ENCODE measurements at places on chromosomes 11 and 22.

- no peaks in the 10 kb centered on the region for H3K27me3 ChIP-seq
- no peaks in the 10 kb centered on the region for H3K36me3 ChIP-seq
- DNase-seq, result no peak
- H3K4me1 ChIP-seq, result no peaks in the 10 kb centered on the region
Observed at GRCh38 chr22:26998129-26998528, 340.7 kb downstream of the MIAT start.

GRCh38 chr11:112596324-112596723, 335.7 kb upstream of the PLET1 start:
- no peak overlapping the region for H3K27ac ChIP-seq
- H3K4me1 ChIP-seq, result peaks cover 4% of the 10 kb centered on the region
- no peak overlapping the region for H3K4me3 ChIP-seq
- no peaks in the 10 kb centered on the region for H3K27me3 ChIP-seq
- H3K36me3 ChIP-seq, result no peaks in the 10 kb centered on the region

- no peak overlapping the region for H3K27ac ChIP-seq
- H3K4me3 ChIP-seq, result no peak overlapping the region
- no peaks in the 10 kb centered on the region for H3K36me3 ChIP-seq
Observed at GRCh38 chr22:26432619-26433311, 3.7 kb downstream of the ASPHD2 start.

DNA sequence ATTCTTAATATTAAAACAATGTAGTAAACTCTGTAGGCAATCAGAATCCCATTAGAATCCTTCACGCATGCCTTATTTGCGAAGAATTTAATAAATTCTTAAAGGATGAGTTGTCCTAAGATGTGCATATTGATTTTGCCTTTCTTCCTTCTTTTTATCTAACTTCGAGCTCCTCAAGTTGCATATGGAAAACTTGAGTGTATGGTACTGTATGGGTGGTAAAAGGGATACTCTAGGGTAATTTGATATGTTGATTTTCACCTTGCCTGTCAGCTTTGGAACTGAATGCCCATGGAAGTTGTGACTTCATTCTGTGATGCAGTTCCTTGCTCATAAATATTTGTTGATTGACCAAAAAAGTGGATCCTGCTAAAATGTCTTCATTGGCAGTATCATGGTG, 193.8 kb downstream of the DDX10 start:
- H3K36me3 ChIP-seq, result no peaks in the 10 kb centered on the region
- peaks cover 15% of the 10 kb centered on the region for H3K4me1 ChIP-seq
- H3K27me3 ChIP-seq, result no peaks in the 10 kb centered on the region
- no peak overlapping the region for H3K4me3 ChIP-seq
- DNase-seq, result no peak

GRCh38 chr11:32137263-32137662, 46.4 kb downstream of the RCN1 start:
- H3K36me3 ChIP-seq, result no peaks in the 10 kb centered on the region
- H3K4me3 ChIP-seq, result no peak overlapping the region
- no peaks in the 10 kb centered on the region for H3K27me3 ChIP-seq
- H3K4me1 ChIP-seq, result no peaks in the 10 kb centered on the region
- DNase-seq, result no peak

All from adrenal gland (tissue), 19 donors.